ENCODE measurements at places on chromosomes 5 and 9.

DNA sequence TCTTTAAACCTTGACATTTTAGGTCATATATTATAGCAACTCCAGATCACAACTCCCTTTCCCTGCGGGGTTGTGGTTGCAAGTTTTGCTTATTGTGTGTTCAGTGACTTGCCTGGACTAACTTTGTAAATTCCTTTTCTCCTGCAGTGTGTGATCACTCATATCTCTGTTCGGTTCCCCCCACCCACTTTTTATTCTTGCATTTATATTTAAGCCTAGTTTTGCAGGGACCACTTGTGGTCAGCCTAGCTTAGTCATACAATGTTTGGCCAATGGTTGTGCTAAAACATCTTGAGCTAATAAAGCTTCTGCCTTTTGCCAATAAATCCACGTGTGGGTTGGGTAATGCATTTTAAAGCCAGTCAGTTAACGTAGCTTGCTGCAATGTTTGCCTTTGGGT lies 146.5 kb upstream of the IRX4 start:
- DNase-seq = no peak

DNA sequence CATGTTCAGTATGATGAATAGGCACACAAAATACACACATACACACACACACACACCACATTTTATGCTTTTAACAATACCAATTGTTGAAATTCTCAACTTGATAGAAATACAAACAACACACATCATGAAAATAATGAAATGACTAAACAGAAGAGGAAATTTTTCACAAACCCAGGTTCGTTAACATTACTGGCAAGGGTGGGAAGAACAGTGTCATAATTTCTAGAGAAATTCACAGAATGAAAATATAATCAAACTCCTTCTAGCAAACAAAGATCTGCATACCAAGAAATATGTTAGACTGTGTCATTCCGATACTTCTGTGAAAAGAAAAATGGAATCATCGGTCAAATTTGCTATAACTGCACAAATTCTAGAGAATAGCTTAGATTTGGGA lies 41.9 kb downstream of the ST8SIA4 start:
- DNase-seq = no peak

DNA sequence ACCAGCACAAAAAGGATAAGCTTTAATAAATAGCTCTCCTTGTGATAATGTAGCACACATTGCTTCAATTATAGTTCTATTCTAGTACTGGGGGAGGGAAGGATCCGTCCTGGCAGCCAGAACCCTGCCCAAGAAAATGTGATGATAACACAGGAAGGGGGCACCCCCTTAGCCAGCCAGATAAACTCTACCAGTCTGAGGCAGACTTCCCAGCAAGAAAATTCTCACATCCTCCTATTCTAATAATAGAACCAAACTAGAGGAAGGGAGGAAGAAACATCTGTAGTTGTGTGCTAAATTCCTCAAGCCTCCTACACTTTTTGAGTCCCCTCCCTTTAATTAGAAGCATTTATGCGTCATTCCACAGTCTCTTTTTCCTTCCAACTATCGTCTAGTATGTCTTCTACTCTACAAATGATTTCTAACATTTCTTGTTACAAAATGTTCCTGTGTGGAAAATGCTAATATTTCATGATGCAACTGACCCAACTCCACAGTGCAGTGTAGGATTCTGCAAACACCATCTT lies 261.0 kb downstream of the SEMA5A start:
- no peak for DNase-seq

GRCh38 chr9:123550012-123550411 lies 194.0 kb downstream of the CRB2 start:
- DNase-seq = no peak

DNA sequence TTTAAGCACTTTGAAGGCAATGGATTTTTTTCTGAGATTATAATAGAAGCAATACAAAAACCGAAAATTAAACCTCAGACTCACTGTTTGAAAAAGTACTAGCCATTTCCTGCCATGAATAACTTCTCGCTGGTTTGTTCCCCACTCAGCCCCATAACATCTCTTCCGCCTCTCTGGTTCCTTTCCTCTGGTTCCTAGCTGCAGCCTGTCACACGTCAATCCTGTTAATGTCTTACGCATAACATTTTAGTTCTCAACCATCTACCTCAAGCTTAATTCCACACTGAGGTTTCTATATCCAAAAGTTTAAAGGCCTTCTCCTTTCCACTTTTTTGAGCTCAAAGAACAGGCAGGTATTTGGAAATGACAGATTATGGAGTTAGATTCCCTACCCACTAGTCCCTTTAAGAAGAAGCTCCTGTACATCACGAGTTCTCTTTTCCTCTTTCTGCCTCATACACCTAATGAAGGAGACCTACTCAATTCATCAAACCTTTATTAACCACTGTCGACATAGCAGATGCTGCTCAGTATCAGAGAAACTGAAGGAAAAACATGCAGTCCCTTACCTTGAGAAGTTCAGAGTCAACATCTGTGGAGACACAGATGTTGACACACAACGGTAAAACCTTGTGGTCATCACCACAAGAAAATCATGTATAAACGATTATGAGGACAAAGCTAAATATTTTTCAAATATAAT lies 243.0 kb upstream of the PTGER4 start:
- DNase-seq = peak; percentile 56

DNA sequence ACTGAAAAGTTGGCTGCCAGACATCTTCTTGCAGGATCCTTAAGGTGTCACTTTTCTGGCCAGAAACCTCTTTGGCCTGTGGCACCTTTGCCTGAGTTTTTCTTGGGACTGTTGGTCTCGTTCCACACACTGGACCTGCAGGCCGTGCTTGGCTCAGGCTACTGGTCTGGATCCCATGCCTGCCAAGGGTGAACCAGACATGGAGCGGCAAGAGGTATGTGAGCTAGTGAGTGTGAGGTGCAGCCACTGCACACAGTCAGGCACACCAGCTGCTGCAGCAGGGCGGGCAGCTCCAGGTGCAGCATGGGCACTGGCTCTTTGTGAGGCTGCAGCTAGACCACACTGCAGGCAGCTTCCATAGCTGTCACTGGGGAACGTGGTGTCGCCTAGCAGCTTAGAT lies 47.9 kb downstream of the NDUFAF2 start:
- DNase-seq = no peak

- DNase-seq = peak; percentile 9
Observed at GRCh38 chr9:97386733-97387503, 25.0 kb upstream of the TDRD7 start.

- no peak for DNase-seq
Observed at GRCh38 chr5:175609526-175609925, 48.3 kb upstream of the HRH2 start.

DNA sequence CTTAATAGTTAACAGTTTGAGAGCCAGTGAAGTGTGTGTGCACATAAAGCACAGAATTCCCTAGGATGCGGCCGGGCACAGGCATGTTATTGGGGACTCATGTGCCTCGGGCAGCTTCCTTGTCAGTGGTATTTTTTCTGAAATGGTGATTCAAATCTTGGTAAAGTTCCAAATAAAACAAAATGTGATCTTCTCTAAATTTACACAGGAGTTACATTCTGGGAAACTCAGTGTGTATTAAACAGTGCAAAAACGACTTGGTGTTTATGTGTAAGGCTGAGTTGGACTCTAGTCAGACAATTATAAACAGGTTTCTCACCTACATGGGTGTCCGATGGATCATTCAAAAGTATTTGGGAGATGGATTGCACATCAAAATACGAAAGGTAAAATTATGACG lies 48.9 kb downstream of the BOD1 start:
- DNase-seq = no peak

DNA sequence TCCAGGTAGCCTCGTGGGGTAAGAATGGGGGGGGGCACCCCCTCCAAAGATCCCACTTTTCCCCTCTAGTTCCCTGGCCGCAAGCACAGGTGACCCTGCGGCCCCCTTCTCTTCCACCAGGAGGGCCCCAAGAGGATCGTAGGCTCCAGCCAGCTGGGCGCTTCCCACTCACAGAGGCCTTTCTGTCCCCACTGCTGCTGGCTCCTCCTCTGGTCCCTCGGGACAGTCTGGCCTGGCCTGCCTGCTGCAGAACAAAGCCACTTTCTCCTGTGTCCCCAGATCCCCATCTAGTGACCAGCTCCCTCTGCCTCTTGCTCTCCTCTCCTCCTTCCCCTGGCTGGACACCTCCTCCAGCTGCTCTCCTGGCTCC lies 534 bp upstream of the SAPCD2 start:
- DNase-seq = no peak

DNA sequence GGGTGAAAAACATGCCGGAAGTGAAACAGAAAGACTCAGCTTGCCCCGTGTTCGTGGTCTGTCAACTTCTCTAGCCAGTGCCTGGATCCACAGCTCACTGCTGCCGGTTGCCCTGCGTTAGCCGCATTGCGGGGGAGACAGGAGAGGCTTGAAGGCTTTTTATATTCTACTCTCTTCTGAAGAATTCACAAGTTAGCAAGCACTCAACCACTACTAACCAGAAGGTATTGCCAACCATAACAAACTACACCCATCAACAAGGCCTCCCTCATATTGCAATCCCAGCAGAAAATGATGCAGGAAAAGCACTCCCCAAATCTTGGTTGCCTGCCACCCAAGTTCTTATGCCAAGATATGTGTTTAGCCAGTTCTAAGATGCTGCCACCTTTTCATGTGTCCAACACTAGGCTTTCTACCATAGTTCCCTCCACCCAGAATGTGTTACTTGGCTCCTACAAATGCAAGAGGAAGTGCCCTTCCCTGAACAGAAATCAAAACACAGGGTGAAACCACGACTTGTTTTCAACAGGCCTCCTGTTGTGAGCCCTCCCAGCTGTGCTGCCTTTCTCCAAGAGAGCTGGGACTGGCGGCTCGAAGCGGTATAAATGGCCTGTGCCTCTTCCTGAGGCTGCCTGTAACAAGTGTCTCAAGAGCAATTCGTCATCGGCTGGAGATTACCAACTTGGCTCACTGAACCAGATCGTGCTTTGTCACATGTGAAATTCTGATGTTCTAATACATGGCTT lies 129.0 kb downstream of the SNX18 start:
- no peak for DNase-seq

GRCh38 chr5:177967221-177967887 lies 28.7 kb downstream of the PROP1 start:
- no peak for DNase-seq

DNA sequence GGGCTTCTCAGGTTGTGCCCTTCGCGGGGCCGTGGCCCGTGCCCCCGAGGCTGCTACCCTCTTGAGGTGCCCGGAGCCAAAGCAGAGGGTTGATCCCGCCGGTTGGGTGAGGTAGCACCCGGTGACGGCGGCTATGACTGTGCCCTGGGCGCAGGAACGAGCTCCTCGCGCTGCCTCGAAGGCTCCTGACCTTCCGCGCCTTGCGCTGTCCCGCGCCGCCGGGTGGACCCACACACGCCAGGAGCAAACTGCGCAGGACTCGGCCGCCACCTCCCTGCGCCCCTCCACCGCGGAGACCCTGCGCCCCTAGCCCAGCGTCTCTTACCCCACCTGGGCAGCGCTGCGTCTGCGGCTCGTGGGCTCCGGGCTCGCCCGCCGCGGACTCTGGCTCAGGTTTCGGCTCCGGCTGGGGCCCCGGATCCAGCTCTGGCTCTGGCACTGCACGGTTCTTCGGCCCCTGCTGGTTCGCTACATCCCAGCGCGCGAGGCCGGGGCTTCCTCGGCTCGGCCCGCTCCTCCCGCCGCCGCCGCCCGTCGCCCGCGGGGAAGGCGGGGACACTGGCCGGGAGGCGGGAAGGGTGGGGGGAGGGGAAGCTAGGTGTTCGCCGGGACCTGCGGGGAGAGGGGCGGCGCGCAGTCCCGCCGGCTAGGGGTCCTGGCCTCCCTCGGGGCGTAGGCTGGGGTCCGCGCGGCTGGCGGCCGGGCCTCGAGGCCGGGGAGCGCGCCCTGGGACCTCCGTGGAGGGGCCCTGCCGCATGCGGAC lies 5.4 kb upstream of the PITX1 start:
- DNase-seq = no peak

DNA sequence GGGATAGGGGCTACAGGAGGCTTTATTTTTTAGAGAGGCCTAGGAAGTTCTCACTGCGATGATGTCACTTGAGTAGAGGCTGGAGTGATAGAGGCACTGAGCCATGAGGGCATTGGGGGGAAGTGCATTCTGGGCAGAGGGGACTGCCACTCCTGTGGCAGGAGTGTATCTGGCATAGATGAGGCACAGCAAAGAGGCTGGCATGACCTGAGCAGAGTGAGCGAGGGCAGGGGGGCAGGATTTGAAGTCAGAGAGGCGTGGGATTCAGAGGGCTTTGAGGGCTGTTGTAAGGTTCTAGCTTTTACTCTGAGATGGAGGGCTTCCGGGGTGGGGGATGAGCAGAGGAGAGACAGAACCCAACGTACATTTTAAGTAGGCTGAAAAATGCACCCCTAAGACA lies 91.9 kb upstream of the SH3PXD2B start:
- DNase-seq = no peak

- no peak for DNase-seq
Observed at GRCh38 chr5:68994645-68995044, 99.2 kb upstream of the SLC30A5 start.

DNA sequence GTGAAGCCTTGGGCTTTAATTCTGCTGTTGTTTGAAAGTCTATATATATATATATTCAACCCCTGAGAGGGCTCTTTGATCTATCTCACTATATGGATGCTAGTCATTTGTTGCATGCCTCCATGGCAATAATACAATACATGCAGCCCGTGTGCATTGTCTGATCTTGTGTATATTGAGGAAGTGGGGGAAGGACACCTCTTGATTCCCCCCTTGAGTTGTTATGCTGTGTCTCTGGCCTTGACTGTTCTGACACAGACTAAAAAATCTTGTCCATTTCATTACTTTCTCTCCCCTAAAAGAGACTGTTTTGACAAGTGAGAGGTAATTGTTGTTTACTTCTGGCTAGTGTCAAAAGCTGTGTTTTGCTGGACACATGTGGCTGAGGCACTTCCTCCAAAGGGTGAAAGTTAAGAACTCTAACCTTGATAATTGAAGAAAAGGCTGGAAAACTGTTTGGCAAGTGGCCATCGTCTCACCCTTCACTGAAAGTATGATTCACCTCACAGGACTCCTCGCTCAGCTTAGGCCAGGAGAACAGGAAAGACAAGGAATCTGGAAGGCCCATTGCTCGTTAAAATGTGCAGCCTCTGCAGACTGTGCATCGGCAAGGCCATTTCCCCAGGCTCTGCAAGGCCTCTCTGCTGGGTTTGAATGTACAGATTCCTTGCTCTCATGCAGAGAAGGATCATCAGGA lies 304.0 kb downstream of the PRELID2 start:
- no peak for DNase-seq

DNA sequence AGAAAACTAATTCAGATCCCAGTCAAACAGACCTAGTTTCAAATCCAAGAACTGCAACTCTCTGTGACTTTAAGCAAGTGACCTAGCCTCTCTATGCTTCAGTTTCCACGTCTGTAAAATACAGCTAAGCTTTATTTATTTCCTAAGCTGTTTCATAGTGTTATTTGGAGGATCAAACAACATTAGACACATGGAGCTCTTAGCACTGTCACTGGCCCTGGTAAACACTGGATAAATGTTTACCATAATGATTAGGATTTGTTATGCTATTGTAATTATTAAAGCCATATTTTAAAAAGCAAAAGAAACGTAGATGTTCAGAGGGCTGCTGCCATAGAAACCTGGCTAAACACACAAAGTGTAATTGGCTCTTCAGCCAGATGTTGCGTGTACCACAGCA lies 26.6 kb upstream of the C5orf58 start:
- DNase-seq = no peak

GRCh38 chr9:124708074-124708473 lies 63.0 kb downstream of the NR6A1 start:
- no peak for DNase-seq
